Activated naive CD4-positive, alpha-beta T cell treated with Interleukin-2 at 50 U/mL for 16 hours (primary cell): ENCODE measurements at places on chromosomes 4 and X.

GRCh38 chr4:106852426-106852825 lies 183.7 kb downstream of the DKK2 start:
- DNase-seq = no peak

- DNase-seq = no peak
These were observed 282.3 kb downstream of the INPP4B start for GRCh38 chr4:142563682-142564291.

DNA sequence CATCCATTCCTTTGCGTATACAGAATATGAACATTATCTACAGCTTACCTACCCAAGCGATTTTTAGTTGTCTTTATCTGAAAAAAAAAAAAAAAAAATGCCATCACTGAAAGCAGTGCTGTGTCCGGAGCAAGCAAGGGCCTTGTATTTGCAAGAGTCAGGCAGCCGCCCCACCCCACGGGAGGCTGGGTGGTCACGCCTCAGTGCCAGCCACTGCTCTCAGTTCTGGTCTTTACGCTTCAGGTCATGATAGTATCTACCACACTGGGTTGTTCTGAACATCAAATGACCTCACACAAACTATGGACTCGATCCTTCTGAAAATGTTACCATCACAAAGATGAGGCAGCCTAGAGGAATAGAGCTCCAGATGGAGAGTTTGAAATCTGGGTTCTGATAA lies 62.7 kb upstream of the HELT start:
- no peak for DNase-seq

- DNase-seq = no peak
These were observed 13.0 kb downstream of the SH3BP2 start for GRCh38 chr4:2805712-2806389.

GRCh38 chr4:182190306-182190705 lies 52.9 kb upstream of the TENM3 start:
- DNase-seq = no peak

GRCh38 chr4:181475781-181476507 lies 767.3 kb upstream of the TENM3 start:
- DNase-seq = no peak

GRCh38 chrX:119389214-119389613 lies 9.9 kb upstream of the SLC25A43 start:
- no peak for DNase-seq
